ENCODE measurements at places on chromosomes 1 and 21.

- DNase-seq = no peak
Observed at GRCh38 chr1:231266811-231267322, 25.9 kb downstream of the GNPAT start.

- no peak for DNase-seq
Observed at GRCh38 chr1:95073446-95073845, 695 bp upstream of the ALG14 start.

DNA sequence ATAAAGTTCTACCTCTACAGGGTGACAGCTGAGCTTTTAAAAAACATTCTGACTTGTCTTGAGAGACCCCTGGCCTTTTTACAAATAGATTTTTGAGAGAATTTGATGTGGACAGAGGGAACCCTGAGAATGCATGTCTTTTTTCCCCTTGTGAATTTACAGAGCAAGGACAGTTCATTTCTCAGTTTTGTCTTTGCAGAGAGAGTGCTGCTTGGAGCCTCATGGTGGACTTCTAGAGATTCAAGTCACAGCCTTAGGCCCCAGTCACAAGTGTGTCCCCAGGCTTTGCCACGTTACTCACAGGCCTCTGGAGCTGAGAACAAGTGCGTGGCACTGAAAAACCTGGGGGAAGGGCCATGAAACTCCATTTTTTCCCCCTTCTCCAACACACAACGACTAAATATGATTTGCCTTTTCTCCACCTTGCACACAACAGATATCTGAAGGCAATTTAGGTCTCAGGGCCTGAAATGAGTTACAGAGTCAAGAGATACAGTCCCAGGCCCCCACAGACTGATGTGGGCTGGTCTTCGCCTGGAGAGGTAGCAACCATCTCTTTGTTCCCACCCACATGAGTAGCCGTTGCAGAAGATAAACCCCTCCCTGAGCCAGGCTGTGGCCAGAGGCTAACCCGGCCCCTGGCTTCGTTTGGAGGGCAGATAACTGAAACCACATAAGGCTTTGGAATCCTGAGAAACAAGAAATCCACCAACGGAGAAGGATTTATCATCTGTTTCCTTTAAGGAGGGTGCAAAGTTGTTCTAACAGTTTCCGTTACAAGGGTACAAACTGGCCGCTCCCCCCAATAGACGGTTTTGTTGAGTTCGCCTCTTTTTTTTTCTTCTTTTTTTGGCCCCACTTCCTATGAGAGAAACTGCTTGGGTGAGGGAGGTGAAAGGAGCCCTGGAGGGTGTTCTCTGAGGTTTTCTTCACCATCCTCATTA lies 1.0 kb upstream of the PIGV start:
- peak; percentile 70 for DNase-seq

- no peak for DNase-seq
Observed at GRCh38 chr21:34592120-34592955, 22.6 kb downstream of the RCAN1 start.

- no peak for DNase-seq
Observed at GRCh38 chr1:112059679-112060078, 70.2 kb upstream of the KCND3 start.

DNA sequence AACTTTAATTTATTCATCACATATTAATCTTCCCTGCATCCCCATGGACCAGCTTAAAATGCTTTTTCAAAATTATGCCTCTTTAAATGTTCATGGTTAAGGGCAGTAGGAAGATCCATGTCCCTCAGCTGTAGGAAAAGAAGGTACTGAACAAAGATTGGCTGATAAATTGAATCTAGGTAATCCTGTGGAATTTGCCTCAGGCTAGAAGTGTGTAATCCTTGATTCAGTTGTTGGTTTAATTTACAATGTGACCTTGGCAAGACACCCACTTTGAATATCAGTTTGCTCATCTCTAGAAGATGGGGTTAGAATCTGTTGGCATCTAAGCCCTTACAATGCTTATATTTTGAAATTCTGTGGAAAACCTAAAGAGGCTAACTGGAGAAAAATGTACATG lies 6.1 kb downstream of the TTC4 start:
- DNase-seq = no peak

DNA sequence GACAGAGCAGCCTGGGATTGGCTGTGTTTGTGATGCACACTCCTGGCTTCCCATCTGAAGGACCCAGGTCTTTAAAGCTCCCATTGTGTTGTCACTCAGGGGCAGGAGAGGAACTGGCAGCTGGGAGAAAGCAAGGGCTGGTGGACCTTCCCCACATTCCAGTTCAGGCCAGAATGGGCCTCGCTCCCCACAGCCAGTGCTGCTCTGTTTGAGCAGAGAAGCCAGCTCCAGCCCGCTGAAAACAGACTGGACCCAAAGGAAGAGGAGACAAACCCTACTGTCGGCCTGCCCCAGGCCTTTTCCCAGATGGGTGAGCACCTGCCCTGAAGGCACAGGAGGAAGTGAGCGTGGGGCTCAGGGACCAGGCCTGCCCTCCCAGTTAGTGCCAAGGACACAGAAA lies 499.4 kb downstream of the NPHP4 start:
- no peak for DNase-seq

- no peak for DNase-seq
Observed at GRCh38 chr1:155254228-155254713, 1.0 kb downstream of the ENTREP3 start.

- DNase-seq = no peak
Observed at GRCh38 chr1:67823615-67824014, 9.7 kb downstream of the GNG12 start.

DNA sequence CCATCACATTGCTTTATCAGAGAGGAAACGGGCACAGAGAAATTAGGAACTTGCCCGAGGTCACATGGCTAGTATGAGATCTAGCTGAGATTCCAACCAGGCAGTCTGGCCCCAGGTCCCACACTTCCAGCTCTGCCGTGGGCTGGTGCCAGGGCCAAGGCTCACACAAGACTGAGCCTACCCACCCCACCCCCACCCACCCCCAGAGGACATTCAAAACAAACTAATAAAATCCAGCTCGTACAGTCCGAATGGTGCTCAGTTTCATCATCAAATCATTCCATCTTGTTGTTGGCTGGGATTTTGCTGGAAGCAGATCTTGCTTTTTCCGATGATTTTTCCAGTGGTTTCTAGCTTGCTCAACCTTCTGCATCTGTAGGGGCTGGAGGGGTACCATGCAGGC lies 27.9 kb downstream of the MATN1 start:
- no peak for DNase-seq

DNA sequence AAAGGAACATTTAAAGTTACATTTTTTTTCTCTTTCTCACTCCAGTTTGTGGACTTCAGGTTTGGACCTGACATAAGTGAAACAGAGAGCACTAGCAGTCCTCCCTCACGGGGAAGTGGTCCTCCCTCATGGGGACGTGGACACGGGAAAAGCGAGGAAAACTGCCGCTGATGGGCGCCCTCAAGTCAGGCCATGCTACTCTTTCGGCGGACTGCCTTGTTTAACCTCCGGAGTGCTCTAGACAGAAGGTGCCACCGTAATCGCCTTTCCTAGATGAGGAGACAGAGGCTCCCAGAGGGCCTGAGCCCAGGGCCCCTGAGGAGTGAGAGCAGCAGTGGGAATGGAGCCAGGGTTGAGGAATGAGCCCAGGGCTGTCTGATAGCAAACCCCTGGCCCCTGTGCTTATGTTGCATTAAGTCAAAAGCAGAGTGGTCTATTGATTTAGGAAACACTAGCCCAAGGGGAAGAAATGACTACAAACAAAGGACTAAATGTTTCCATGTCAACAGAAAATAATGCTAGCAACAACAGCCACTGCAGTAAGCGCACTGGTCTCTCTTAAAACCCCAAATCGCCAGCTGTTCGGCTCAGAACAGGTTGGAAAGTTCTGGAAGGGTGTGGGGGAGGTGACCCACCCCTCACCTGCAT lies 84.1 kb downstream of the DMRTB1 start:
- no peak for DNase-seq

DNA sequence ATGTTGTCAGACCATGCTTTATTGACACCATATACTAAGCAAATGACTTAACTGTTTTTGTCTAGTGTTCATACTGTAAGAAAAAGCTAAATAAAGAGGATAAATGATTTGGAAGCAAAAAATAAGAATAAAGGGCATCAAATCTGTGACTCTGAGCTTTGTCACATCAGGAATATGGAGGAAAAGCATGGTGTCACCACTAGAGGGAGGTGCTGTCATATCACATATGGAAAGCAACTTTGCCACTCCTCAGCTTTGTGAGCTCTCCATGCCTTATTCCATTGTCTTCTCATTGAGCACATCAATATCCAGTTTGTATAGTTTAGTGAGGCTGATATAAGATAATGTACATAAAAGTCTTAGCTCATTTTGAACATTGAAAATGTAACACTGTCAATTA lies 20.8 kb upstream of the GBP1 start:
- DNase-seq = peak; percentile 57

GRCh38 chr1:219175212-219175564 lies 1.5 kb downstream of the LYPLAL1 start:
- DNase-seq = no peak

DNA sequence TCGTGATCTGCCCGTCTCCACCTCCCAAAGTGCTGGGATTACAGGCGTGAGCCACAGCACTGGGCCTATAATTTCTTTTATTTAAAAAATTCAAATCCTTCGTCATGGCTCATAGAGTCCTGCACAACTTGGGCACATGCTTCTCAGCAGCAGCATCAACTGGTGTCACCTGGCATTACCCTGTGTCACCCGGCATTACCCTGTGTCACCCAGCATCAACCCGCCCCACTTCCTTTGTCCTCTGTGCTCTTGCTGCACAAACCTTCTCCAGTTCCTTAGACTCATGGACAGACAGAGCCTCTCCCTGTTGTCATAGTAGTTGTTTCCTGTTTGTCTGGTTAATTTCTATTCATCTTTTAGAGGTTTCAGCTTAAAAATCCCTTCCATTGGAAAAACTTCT lies 121.2 kb upstream of the SERBP1 start:
- DNase-seq = no peak

GRCh38 chr1:94713472-94714141 lies 106.5 kb upstream of the SLC44A3 start:
- peak; percentile 42 for DNase-seq

DNA sequence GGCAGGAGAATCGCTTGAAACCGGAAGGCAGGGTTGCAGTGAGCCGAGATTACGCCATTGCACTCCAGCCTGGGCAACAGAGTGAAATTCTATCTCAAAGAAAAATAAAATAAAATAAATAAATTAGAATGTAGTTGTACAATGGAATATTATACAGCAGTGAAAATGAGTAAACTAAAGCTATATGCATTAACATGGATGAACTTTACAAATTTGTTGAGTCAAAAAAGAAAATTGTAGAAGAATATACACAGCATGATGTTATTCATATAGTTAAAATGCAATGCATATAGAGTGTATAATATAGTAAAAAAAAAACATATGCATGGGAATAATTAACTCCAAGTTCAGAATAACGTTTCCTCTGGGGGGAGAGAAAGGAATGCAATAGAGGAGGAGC lies 11.0 kb upstream of the NAV1 start:
- no peak for DNase-seq

GRCh38 chr1:14112613-14113012 lies 412.6 kb downstream of the PRDM2 start:
- no peak for DNase-seq

DNA sequence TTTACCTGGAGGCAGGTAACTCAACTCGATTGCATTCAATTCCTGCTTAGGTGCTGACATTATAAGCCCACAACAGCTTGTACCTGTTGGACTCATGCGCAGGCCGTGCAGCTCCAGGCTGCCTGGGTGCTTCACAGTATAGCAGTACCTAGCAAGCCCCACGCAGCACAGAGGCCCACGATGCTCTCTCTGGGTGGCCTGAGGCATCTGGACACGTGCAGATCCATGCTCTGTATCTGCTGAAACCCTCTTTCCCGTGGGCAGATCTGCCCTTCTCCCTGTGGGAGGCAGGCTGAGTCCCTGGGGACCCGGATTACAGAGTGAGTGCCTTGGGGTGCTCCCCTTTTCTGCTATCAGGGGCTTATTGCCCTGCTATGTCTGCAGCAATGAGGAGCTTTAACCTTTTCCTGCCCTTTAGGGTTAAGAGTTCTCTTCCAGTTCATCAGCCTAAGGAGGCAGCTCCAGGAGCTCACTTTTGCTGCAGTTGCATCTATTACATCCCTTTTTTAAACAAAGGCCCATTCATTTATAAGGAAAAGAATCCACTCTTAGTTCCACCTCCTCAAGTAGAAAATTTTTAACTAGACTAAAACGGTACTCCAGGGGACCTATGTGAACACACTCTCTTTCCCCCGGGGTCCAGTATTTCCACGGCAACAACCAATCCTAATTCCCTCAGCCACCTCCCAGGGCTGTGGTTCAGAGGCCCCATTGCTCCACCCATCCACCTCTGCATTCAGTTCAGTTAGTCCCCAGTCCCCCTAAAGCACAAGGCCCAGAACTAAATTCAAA lies 19.3 kb downstream of the ITPKB start:
- no peak for DNase-seq

DNA sequence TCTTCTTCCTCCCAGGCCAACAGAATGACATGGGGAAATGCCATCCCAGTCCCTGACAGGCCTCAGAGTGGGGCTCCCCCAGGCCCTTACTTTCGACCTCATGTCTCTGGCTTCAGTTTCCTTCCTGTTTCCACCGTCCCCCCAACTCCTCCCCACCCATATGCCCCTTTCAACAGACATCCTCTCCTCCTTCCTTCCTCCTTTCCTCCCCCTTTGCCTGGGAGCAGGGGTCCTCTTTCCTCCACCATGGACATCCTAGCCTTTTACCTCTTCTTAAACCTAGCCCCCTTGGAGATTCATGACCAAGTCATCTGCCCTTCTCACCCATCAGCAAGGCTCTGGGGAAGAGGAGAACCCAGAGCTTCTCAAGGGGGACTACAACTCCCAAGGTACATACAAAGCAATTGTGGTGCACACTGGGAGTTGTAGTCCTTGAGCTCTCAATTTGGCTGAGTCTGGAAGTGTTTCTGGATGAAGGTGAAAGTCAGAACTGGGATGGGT lies 4.0 kb downstream of the ZBTB7B start:
- DNase-seq = no peak
